T47D (cell line): ENCODE measurements at places on chromosomes 2 and 18.

GRCh38 chr2:220356076-220356475 is 728.6 kb downstream of the SLC4A3 start:
- no peak for DNase-seq

GRCh38 chr2:43311276-43311675 is 84.9 kb upstream of the ZFP36L2 start:
- DNase-seq, result no peak

GRCh38 chr2:226383461-226383860 is 416.2 kb downstream of the IRS1 start:
- DNase-seq, result no peak

DNA sequence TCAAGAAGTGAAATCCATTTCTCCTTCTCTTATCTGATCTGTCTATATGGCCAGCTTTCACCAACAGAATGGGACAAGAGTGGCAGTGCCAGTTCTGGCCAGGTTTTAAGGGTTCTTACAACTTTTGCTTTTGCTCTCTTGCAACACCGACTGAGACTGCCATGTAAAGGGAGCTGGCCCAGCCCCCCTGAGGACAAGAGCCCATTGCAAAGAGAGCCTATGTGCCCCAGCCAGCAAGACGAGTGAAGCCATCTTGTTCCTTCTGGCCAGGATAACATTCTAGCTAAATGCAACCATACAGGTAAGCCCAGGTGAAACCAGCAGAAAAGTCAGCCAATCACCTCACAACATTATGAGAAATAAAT is 101.0 kb upstream of the RND3 start:
- DNase-seq, result no peak

GRCh38 chr2:220775856-220776488 is 796.1 kb downstream of the EPHA4 start:
- no peak for DNase-seq

GRCh38 chr18:63881851-63882250 is 5.7 kb upstream of the SERPINB2 start:
- no peak for DNase-seq

DNA sequence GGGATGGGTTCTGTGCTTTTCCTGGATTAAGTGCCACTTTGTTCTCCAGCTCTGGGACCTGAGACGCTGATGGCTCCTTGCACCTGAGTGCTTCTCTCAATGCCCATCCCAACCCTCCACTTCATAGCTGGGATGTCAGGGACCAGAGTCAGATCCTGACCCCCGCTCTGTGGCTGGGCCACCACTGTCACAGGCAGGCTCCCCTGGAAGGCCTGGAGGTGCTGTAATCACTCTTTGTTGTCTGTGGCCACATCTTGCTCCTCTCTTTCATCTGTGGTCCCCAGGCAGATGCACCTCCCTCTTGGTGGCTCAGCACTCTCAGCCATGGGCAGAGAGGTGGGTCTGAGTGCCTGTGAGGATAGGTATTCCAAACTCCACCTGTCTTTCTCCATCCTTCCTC is 62.4 kb downstream of the CAPN13 start:
- DNase-seq, result no peak

GRCh38 chr2:102983786-102984185 is 222.0 kb downstream of the TMEM182 start:
- no peak for DNase-seq

GRCh38 chr2:1538663-1539062 is 125.4 kb downstream of the TPO start:
- peak; percentile 60 for DNase-seq

GRCh38 chr2:231464576-231465540 is 574 bp upstream of the NCL start:
- no peak for DNase-seq

DNA sequence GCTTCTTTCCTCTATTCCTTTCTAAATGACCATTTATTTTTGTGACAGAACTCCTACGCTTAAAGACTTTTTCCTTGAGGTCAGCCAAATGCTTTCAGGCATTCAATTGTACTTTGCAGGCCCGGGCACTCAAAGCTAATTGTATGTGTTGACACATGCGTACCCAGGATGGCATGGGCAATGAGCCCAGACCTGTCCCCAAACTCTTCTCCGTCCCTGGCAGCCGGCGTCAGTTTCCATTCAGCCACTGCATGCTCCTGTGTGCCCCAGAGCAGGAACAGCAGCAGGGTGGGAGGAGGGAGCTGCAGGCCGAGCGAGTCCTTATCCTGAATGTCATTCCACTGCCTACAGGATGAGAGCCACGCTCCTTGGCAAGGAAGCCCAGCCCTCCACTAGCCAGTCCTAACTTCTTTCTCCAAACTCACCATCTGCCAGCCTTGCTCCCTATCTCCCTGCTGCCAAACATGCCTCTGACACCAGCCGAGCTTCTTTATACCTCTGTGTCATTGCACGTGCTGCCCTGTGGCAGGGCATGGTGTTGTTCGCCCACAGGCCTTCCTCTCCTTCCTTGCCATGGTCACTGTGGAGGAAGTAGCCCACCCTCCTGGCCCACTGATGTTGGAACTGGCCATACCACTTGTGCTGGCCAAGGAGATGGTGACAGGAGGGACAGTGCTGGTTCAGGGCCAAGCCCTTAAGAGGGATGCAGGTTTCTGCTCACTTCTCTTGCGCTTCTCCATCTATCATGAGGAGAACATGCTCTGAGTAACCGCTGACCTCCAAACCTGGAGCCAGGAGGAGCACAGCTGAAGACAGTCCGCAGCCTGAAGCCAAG is 116.9 kb upstream of the FHL2 start:
- peak; percentile 89 for DNase-seq

GRCh38 chr2:234306426-234307173 is 190.3 kb downstream of the ARL4C start:
- DNase-seq, result no peak

DNA sequence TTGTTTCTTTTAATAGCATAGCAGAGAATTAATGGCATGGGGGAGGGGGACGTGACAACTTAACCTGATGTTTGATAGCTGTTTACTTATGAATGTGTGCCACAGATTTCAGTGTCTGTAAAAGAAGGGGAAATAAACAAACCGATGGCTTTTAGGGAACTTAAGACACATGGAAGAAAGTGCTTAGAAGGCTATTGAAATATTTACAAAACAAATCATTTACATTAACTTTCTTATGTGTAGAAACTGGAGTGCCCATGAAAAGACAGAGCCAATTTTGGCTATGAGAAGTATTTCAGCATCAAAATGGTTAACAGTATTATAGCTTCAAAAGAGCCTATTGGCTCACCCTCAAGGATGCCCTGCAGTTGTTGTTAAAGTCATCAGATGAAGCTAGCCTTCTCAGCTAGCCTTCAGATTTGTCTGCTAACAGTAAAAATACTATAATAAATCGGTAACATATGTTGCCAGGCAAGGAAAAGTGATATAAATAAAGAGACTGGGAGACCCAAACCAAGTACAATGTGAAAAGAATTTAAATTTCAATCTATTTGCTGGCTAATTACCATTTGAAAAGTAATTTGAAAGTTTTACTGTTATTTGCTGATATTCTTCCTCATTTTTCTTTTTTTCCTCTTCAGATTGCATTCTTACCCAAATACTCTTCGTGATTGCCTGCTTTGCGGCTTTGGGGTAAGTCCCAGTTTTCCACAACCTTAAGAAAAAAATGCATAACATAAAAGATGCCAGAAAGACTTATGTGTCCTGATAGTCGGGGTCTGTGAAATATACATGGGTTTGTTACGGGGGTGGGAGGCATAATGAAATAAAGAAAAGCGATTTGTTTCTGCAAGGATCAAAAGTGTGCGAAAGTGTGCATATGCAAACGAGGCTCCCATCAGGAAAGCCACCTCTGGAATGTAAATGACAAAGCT is 256.4 kb downstream of the MEIS1 start:
- DNase-seq, result no peak

DNA sequence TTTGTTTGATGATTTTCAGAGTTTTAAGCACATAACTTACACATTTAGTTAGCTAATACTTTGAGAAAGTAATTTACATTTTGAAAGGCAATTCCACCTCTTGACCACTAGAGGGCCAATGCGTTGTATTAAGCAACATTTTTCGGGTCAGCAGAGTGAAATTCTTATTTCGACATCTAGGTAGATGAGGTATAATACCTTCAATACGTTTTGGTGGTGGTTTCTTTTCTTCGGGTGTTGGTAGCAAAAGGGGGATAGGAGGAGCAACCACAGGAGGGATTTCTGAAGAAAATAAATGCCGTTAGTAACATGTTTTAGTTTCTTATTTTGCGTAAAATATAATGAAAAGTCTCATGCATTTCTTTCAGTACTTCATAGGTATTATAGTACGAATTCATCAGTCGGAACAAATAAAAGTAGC is 106.3 kb downstream of the TTN start:
- DNase-seq, result no peak

- DNase-seq, result no peak
Measured at GRCh38 chr2:65366595-65367125, 65.7 kb downstream of the SPRED2 start.

- DNase-seq, result no peak
Measured at GRCh38 chr2:80244905-80245584, 59.5 kb downstream of the LRRTM1 start.

GRCh38 chr2:218883491-218884490 is 3.1 kb downstream of the WNT10A start:
- no peak for DNase-seq

- no peak for DNase-seq
Measured at GRCh38 chr2:85986121-85986520, 97.3 kb upstream of the ST3GAL5 start.

GRCh38 chr2:3441465-3441864 is 62.0 kb downstream of the TRAPPC12 start:
- no peak for DNase-seq

- no peak for DNase-seq
Measured at GRCh38 chr2:191318037-191318728, 73.0 kb downstream of the MYO1B start.

GRCh38 chr2:186485871-186486650 is at the start of gene ZC3H15:
ZC3H15 (plus strand) TSS chr2:186486260; CDS start chr2:186486383, 123 bp downstream.
- peak; percentile 97 for DNase-seq

- DNase-seq, result no peak
Measured at GRCh38 chr18:76903386-76903785, 81.0 kb downstream of the ZNF236 start.

DNA sequence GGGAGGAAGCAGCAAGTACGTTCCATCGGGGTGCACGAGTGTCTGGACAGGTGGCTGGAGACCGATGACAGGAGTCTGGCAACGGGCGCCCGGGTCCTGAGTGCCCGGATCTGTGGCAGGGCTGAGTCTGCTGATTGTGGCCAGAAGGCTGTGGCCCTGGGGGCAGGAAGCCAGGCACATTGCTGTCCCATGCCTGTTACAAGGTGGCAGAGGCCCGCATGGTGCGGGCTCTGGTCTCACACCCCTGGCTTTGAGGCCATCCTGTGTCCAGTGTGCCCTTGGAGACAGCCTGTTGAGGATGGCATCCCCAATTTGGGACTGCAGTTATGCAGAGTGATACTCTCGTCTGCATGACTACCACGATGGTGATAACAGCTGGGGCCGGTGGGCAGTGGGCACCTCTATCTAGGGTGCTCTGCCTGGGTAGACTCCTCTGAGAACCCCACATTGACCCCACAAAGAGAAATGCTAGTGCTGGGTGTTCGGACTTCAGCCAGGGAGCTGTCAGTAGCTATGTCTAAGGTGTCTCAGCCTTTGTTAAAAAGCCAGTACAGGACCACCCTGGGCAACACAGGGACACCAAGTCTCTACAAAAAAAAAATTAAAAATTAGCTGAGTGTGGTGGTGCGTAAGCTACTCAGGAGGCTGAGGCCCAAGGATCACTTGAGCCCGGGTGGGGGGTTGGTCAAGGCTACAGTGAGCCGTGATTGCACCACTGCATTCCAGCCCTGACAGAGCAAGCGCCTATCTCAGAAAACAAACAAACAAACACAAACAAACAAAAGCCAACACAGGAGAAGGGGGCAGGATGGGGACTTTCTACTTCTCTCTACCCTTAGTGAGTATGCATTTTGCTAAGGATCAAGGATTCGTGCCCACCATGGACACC is 88.3 kb downstream of the RHOB start:
- no peak for DNase-seq
